ENCODE measurements at places on chromosomes 12 and 14. TPM values are rescaled to one million over a fixed set of nuclear protein-coding genes. Genes with fewer than 3 reads are reported as not detected.

DNA sequence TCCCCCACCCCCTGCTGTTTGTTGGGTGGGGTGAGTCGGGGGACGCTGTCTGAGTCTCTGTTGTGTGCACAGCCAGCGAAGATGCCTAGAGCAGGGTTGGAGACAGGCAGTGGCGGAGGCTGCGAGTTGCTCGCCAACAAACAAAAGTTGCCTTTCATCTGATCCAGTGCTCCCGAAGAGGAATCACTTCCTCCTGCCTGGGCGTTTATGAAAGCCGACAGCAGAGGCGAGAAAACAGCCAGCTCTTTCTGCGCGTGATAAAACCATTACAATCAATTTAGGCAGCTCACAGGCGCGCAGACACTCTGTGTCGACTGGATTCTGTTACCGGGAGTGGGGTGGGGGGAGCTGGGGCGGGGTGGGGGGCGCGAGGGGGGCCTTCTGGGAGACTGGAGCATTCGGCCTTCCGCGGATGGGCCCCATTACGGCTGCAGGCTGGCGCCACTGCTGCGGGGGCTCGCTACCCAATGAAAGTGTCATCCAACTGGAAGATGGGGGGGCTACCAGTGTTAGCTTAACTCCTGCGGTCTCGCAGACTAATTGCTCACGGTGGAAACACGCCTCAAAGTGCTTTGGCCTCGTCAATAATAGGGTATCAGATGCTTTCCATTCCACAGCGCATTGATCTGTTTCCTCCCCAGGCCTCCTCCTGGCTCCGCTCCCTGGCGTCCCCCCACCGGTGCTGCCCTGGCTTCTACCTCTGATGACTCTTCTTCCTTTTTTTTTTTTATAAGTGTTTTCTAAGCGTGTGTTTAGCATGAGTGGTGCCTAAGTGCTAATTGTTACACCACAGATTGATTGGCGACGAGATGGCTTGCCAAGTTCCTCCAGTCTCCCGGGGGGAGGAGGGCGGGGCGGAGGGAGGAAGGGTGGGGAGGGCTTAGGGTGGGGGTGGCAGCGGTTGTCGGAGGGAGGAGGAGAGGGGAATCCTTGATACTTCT lies 678.4 kb downstream of the MED13L start:
- peak; percentile 24 for DNase-seq

- no peak for DNase-seq
Observed at GRCh38 chr12:79250960-79251755, 386.6 kb downstream of the SYT1 start.

The TMEM233 gene
- 1.7 TPM for polyA plus RNA-seq

The ARHGEF25 gene
- polyA plus RNA-seq = 30.5 TPM

- no peak for DNase-seq
Observed at GRCh38 chr12:45217846-45218245, 2.0 kb downstream of the ANO6 start.

The RD3L gene
- polyA plus RNA-seq = not detected

DNA sequence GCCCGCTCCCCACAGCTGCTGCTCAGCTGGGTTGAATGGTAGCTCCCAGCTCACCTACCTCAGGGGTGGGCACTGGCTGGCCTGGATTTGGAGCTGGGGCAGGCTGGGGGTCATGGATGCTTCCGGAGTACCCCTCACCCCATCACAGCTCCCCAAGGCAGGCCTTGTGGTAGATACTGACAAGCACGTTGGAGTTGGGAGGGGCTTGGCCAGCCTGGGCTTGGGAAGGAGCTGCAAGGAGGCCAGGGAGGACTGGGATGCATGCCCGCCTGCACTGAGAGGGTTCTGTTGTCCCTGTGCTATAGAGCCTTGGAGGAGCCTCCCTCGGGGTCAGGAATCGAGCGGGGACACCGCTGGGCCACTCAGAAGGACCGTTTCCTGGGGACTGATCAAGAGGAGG lies 14.2 kb downstream of the TMEM63C start:
- DNase-seq = no peak

The TAS2R31 gene
- polyA plus RNA-seq = 2.2 TPM

GRCh38 chr14:32762886-32763285 lies 175.8 kb upstream of the NPAS3 start:
- DNase-seq = no peak

GRCh38 chr14:93245764-93246420 lies 38.8 kb downstream of the UBR7 start:
- no peak for DNase-seq

- no peak for DNase-seq
Observed at GRCh38 chr14:64438181-64438841, 27.0 kb upstream of the AKAP5 start.

Data from left kidney (tissue), 8 donors.